ENCODE measurements at places on chromosomes 3 and 15.

DNA sequence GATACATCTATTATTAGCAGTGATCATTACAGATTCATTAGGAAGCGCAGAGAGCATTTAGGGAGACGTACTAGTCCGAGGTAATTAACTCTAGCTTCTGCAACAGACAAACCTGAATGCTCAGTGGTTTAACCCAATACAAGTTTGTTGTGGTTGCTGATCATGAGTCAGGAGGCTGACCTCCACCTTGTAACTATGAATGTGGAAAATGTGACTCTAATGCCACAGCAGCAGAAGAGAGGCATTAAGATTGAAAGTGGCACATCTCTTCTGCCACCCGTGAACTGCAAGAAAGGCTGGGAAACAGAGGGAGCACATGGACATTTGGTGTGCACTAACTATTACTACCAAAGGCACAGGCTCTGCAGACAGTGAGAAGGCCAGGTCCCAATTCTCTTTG, 71.2 kb upstream of the C3orf80 start:
- no peak for DNase-seq

- DNase-seq = no peak
Measured at GRCh38 chr15:70672081-70672480, 91.3 kb downstream of the UACA start.

DNA sequence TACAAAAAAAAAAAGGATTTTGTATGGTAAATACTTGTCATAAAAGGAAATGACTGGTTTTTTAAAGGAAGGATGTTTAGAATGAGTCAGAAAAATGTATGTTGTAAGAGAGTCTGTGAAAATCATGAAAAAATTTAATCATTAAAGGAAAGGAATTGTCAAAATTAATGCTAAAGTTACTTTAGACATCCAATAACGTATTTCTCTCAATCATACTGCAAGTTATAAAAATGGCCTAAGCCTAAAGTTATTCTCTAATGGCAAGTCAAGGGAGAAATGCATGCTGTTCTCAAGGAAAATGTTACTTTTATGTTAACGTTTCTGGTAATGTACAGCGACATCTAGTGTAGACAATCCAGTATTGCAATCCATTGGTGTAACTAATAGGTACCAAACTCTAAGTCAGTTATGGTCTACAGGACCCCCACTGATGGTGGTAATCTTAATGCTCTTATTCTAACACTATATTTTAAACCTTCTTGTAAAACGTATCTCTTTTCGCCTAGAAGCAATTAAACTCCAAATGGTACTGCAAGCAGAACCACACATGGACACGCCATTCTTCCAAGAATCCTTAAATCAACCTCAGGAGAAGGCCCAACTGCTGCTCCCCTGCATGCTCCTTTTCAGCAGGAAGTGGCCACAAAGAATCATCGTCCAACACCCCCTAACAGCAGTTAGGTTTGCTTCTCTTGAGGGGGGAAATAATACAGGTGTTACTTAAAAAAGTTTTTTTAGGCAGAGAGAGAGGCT, 35.2 kb downstream of the NCEH1 start:
- DNase-seq = no peak

DNA sequence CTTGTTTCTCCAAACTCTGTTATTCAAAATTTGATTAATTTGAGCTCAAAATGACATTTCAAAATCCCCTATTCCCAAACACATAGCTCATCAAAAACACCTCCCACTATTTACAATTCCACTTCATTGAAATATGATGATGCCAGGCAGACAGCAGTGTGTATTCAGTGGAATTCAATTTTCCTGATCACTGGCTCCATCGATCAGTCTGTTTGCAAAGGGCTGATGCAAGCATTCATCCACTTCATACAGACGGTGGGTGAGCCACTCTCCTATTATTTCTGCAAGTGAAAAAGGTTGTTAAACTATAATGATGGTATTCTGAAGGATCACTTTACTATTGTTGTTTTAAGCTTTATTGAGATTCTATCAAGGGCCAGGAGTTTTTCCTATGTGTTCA, 90.7 kb downstream of the RTP4 start:
- DNase-seq = no peak

DNA sequence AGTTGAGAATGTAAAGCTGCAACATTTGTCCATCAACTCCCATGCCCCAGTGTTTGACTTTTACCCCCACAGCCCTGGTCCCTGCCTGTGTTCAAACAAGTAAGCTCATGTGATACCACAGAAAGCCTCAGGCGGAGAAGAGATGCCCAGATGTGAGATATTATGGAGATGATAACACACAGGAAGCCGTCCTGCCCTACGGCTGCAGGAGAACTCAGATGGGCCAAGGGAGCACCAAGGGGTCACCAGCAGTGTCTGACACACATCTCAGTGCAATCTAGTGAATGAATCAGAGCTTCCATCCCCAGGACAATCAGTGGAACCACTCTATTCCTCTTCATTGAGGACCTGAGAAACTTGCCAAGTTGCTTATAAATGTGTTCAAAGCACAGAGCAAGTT, 14.0 kb upstream of the SPINK8 start:
- no peak for DNase-seq

GRCh38 chr3:11622586-11623550, 20.8 kb downstream of the VGLL4 start:
- no peak for DNase-seq

GRCh38 chr15:74312445-74313007, 54.9 kb downstream of the CYP11A1 start:
- no peak for DNase-seq

DNA sequence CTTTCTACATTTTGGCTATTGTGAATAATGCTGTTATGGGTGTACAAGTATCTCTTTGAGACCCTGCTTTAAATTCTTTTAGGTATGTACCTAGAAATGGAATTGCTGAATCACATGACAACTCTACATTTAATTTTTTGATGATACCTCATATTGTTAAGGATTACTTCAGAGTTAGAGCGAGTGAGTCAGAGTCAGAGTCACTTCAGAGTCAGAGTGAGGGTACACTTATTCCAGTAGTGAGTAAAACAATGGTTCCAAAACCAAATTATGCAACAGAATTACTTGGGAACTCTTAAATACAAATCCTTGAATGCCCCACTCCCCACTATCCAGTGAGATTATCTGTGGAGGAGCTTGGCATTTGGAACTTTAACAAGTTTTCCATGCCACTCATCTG, 50.3 kb upstream of the SNRK start:
- DNase-seq = no peak

- DNase-seq = no peak
Measured at GRCh38 chr3:32097768-32098167, 8.7 kb upstream of the GPD1L start.

DNA sequence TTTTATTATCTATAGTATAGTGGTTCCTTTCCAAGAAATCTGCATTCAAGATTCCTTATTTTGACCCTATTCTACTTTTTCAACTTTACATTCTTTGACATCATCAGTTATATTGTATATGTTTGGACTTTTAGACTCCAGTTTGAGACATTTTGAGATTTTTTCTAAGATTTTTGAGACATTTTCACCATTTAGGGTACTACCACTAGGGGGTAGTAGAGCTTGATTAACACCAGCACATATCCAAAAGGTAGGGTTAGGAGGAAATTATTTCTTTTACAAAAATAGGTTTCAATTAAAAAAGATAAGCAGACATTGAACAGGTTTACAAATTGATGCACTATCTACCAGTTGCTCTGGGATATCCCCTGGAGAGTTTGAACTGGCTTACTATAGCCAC, 262.5 kb downstream of the SCAPER start:
- no peak for DNase-seq

- no peak for DNase-seq
Measured at GRCh38 chr3:27326629-27327545, 42.3 kb downstream of the NEK10 start.

DNA sequence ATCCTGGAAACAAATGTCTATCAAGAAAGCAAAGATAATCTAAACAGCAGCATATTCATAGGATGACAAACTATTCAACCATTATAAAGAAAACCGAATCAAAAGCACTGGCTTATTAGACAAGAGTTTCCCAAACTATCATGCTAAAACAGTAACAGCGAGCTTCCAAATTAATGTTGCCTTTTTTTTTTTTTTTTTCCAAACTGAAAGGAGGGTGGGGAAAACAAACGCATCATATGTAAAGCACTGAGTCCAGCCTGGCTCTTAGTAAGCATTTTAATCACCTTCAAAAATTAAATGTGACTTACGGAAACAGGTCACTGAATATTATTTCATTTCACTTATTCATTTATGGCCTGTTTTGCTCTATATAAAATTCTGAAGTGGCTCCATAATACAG, 2.3 kb downstream of the TJP1 start:
- no peak for DNase-seq

DNA sequence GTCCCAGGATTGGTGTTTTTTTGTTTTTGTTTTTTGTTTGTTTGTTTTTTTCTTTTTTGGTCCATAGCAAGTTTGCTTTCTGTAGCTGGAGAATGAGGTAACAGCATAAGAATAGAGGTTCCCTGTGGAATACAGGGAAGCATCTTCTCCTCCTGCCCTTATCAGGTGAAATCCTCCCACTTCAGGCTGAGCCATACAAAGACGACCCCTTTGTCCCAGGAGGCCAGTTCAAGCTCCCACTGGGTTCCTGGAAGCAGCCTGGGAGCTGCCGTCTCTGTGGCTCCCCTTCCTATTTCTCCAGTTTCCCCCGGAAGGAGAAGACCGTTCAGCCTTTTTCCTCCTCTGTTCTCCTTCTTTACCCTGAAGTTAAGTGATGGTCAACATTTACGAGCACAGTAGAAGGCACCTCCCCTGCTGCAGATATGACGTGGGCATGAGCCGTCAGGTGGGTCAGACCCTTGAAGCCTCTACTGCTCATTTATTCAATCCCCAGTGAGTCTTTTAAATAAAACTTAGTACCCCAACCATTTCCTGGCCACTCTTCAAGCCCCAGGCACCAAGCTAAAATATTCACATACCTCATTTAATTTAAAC, 1.1 kb downstream of the IL16 start:
- DNase-seq = no peak

DNA sequence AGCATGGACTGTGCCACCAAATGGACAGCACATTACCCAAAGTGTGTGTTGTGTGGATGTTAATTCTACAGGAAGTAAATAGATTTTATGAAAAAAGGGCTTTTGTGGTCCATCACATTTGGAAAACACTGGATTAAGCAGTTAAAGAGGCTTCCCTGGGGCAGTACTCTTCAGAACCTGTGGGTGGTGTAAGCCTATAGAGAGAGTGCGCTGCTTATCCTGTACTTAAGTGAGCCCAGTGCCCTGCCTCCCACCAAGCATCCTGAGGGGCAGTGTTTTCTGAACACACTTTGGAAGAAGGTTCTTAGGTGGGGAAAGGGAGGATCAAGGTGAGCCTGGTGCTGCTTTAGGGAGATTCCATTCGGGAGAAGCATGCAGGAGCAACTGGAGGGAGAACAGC, 10.9 kb downstream of the TTLL3 start:
- DNase-seq = no peak

DNA sequence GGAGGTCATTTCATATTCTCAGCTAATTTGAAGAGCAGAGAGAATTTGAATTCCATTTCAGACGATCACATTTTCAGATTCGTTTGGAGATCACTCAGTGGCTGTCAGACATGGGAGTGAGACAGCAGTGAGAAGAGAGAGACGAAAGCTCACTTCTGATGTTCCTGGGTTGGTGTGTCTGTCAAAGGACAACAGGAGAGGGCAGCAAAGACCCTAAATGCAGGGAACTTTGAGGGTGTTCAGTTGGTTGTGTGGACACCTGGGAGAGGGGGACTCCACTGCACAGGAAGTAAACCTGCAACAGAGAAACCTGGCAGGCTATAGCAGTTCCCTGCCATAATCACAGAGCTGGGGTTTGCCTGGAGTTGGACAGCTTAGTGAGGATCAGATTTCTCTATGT, 675.1 kb downstream of the SQOR start:
- DNase-seq = no peak

DNA sequence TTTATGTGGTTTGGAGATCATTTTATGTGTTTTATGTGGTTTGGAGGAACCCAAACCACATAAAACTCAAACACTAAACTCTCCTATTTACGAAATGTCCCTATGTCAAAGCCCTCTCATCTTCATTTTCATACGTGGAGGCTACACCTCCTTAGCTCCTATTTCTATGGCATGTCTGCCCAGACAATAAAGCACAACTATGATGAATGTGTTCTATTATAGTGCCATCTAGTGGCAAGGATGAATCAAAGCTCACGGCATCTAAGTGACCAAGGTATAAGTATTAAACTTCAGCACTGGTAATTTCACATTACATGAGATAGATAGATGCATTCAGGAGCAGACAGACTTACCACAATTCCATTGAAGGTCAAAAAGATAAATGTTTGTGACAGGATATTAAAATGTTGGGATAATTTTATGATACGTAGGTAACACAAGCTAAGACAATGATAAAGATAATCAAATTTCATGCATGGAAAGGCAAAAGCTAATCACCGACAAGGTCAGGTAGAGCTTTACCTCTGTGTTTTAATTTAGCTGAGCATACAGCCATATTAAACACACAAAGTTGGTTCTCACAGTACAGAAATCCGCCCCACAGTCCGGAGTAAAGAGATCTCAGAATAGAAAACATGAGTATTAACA, 130.6 kb upstream of the FHIT start:
- no peak for DNase-seq

DNA sequence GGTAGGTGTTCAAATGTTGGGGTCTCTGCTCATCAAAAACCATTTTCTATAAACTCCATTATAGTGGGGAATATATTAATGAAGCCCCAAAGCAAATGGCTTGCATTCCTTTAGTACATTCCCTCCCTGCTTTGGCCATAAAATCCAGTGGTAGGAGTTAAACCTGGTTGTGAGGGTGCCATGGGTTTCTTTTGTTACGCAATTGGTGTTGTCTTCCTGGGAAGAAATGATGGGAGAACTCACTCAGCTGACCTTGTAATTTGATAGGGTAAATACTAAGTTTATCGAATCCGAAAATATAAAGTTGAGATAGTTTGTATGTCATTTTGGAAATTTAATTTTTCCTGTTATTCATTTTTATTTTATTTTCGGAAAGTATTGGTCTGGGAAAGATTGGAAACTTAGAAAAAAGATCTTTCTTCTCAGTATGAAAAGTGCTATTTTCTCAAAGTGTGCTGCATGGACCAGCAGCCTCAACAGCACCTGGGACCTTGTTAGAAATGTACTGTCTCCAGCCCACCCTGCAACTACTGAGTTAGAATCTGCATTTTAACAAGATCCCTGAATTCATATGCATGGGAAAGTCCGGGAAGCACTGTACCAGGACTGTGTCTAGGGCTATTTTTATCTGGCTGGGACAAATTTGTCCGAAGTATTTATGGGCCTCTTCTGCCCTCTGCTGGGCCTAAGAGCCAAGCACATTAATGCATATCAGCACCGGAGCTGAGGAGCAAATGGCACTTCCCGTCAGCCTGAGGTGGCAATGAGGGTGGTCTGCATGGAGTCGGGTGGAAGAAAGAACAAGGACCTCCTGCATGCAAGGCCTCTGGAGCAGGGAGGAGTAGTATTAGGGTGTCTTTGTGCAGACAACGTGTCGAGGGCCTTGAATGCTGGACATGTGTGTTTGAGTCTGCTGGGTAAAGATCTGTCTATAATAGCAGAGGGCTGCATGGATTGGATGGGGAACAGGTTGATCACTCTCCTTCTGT, 54.7 kb downstream of the FAM81A start:
- peak; percentile 22 for DNase-seq

DNA sequence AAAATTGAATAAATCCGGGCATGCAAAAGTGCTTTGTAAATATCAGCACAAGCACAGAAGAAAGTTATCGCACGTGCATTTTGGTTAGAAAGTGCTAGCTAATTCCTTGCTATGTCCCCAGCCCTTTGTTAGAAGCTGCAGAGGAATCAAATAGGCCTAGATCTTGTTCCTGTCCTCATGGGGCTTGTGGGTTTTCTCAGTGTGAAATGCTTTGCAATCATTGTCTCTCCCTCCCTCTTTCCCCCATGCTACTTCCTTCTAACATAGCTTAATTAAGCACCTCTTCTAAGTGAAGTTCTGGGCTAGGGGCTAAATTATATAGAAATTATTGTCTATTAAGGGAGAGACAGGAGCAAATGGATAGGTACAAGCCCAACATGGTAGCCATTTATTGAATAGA, 271.7 kb downstream of the RPLP1 start:
- DNase-seq = no peak
